ENCODE measurements at places on chromosomes 7 and 10.
A peak's percentile ranks its signal among the peaks of the same experiment; 100 is the strongest.

- DNase-seq, result no peak
Observed at GRCh38 chr10:48612236-48612943, 7.5 kb upstream of the ARHGAP22 start.

DNA sequence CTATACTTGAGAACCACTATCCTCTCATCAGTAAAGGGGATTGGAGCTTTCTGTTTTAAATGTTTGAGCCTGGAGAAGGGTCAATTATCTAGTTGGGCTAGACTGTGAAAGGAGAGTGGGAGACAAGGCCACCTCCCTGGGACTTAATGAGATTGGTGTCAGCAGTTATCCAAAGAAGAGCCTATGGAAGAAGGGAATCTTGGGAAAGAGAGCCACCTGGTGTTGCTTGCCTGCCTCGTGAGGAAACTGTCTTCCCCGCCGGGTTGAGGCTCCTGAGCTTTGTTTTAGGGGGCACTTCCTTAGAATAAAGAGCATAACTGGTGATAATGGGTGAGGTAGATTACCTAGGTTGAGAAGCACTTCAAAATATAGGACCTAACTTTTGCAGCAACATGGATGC is 32.0 kb upstream of the ABCB4 start:
- DNase-seq, result no peak

- no peak for DNase-seq
Observed at GRCh38 chr10:119619215-119619614, 22.5 kb upstream of the TIAL1 start.

DNA sequence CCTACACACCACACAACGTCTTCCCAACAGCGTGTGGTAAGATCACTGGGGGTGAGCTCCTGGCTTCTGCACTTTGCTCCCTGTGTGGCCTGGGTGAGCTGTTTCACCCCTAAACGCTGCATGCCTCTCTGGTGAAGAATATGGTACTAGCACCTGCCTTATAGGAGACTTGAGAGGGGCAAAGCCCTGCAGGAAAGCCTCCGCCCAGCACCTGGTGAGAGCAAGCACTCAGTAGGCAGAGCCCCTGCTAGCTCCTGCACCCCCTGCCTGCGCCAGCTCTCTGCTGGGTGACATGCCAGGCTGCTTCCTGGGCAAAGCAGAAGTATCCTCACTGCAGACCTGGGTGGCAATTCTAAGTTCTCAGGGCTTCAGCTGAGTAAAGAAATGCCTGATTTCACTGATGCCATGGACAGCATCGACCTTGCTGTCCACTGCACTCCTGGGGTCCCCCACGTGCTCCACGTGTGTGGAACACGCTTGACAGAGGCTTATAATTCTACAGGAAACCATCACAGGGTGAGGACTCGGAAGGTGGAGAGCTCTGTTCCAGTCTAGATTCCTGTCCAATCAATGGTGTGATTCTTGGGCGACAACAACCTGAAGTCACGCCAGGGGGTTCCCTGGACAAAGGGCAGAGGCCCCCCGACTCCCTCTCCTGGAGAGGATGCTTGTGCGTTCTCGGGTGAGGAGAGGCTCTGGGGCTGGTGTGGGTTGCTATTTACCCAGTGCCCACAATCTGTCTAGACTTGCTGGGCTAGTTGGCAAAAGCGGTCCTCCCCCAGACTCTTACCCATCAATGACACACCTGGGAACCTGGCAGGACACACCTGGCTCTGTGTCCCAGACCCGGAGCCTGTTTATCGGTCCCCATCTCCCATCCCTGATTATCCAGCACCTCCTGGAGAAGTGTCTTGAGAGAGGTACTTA is 5.0 kb upstream of the CALML5 start:
- DNase-seq, result no peak

GRCh38 chr7:83786858-83787257 is 137.9 kb upstream of the SEMA3E start:
- DNase-seq, result no peak

DNA sequence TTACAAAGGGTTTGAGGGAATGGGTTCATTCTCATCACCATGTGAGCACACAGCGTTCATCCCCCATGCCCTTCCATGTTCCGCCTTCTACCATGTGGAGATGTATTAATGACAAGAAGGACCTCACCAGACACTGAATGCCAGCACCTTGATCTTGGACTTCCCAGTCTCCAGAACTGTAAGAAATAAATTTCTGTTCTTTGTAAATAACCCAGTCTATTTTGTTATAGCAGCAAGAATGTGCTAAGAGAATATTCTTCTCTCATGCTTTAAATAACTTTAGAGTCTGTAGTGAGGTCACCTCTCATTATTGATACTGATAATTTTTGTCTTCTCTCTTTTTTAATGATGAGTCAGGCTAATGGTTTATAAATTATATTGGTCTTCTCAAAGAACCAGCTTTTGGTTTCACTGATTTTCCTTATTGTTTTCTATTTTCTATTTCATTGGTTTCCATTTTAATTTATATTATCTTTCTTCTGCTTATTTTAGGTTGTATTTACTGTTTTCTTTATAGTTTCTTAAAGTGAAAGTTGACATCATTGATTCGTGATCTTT is 3.1 kb upstream of the PDIA4 start:
- DNase-seq, result no peak

- no peak for DNase-seq
Observed at GRCh38 chr7:90563286-90563685, 32.8 kb upstream of the CDK14 start.

DNA sequence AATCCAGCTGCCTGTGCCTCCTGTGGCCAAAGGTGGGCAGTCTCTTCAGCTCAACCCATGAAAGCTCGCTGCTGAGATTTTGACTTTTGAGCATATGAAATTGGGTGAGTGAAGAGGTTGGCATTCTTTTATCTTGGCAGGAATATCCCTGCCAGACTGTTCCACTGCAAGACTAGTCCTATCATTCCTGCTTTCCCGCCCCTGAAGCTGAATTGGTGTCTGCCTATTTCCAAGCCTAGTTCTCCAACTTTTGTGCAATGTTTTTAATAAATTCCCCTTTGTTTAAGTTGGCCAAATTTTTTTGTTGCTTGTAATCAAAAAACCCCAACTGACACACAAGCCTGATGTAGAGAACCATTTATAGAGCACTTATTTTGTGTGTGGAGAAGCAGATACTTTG is 34.8 kb upstream of the BICC1 start:
- no peak for DNase-seq

- no peak for DNase-seq
Observed at GRCh38 chr7:70408891-70409290, 723.1 kb upstream of the GALNT17 start.

GRCh38 chr7:118938845-118939244 is 714.3 kb downstream of the ANKRD7 start:
- DNase-seq, result no peak

GRCh38 chr7:129644634-129645230 is 33.2 kb downstream of the NRF1 start:
- DNase-seq, result peak; percentile 7

DNA sequence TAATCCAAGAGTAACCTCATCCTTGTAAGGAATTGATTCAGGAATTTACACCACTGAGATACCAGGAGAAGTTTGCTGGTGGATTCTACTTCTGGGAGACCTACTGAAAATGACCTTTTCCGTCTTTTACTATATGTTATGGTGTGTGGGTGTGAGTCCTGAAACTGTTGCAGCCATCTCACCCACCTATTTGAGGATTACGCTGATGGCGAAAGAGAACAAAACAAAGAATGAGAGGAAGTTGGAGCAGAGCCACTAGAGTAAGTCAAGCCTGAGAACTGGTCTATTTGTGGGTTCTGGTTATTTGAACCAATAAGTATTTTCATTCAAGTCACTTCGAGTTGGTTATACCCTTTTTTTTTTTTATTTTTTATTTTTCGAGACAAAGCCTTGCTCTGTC is 12.7 kb upstream of the ABCC2 start:
- no peak for DNase-seq

GRCh38 chr10:100008708-100009282 is 952 bp downstream of the DNMBP start:
- DNase-seq, result no peak

DNA sequence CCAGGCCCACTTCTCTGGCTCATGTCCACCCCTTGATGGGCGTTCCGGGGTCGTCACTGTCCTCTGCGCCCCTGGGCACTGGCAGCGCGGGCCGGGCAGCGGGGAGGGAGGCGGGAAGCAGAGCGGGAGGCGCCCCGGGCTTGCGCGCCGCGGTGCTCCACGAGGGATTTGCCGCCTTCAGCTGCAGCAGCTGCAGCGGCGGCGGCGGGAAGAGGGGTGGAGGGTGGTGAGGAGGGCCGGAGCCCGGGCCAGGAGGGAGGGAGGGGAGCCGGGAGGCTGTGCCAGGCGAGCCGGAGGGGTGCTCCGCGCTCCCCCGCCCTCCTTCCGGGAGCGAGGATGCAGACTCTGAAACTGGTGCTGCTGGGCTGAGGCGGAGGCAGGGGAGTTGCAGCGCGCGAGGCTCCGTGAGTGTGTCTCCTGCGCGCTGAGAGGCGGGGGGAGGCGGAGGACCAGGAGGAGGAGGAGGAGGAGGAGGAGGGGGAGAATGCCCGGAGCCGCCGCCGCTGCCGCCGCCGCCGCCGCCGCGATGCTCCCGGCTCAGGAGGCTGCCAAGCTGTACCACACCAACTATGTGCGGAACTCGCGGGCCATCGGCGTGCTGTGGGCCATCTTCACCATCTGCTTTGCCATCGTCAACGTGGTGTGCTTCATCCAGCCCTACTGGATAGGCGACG is at the start of gene LHFPL3:
LHFPL3 (plus strand) TSS at position 308 of the 674 bp plus-strand sequence.
- DNase-seq, result no peak

GRCh38 chr7:112122144-112122543 is 84.1 kb downstream of the DOCK4 start:
- no peak for DNase-seq

DNA sequence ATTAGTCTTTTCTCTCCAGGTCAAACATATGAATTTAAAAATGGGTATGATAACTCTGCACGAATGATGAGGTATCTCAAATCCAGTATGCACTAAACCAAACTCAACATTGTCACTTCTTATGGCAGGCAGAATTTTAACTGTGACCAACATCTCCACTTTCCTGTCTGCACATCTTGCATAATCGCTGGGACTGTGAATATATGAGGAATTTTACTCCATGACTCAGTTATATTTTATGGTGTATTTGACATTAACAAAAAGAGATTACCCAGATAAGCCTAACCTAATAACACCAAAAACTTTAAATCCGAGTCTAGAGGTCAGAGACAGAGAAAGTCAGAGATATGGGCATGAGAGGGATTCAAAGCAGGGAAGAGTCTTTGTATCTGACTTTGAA is 454.5 kb upstream of the SEMA3D start:
- no peak for DNase-seq

GRCh38 chr10:118873738-118874105 is 119.0 kb upstream of the CACUL1 start:
- DNase-seq, result no peak

DNA sequence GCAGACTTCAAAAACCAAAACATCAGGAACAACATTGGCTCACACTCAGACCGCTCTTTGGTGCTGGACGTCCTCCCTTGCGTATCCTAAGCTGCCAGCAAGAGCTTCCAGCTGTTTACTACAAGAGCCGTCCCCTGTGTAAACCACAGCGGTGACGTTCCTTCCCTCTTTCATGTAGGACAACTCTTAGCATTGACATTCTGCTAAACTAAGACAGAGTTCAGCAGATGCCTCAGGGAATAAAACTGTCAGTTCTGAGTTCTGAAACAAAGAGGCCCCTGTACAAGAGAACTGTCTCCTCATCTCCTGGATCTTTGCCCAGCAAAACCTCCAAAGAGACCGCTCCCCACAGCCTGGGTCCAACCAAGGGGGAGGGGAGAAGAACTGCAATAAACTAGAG is 57.8 kb upstream of the OPALIN start:
- DNase-seq, result peak; percentile 77

GRCh38 chr10:51935341-51935740 is 235.9 kb upstream of the CSTF2T start:
- DNase-seq, result no peak

DNA sequence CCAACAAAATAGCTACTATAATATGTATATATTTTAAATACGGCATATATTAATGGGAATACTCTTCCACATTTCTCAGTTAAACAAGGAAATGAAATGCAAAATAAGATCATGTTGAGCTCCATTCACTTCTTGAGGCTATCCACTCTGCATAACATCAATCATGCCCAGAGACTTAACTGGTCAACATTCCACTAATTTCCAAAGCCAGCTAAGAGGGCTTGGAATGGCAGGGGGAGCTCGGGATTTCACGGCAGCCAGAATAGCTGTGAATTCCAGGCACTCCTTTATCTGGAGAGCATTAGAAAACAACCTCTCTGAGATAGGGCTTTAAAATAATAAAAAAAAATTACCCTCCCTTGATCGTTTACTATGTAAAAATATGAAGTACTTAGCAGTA is 194.9 kb upstream of the CDCA7L start:
- DNase-seq, result no peak

DNA sequence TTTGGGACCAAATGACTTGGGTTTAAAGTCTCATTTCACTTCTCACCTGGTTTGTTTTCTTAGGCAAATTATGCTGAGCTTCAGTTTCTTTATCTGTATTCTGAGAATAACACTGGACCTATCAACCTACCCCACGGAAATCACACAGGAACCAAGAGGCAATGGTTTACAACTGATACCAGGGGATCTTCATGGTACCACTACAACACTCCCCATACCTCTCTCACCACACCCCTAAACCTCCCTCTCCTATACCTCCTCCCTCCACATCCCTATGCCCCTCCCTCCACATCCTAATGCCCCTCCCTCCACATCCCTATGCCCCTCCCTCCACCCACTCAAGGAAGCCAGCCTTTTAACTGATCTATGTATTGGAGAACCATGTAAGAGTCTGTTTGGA is 9.9 kb downstream of the FAM204A start:
- no peak for DNase-seq

GRCh38 chr10:61943674-61944378 is 42.3 kb downstream of the ARID5B start:
- peak; percentile 62 for DNase-seq

DNA sequence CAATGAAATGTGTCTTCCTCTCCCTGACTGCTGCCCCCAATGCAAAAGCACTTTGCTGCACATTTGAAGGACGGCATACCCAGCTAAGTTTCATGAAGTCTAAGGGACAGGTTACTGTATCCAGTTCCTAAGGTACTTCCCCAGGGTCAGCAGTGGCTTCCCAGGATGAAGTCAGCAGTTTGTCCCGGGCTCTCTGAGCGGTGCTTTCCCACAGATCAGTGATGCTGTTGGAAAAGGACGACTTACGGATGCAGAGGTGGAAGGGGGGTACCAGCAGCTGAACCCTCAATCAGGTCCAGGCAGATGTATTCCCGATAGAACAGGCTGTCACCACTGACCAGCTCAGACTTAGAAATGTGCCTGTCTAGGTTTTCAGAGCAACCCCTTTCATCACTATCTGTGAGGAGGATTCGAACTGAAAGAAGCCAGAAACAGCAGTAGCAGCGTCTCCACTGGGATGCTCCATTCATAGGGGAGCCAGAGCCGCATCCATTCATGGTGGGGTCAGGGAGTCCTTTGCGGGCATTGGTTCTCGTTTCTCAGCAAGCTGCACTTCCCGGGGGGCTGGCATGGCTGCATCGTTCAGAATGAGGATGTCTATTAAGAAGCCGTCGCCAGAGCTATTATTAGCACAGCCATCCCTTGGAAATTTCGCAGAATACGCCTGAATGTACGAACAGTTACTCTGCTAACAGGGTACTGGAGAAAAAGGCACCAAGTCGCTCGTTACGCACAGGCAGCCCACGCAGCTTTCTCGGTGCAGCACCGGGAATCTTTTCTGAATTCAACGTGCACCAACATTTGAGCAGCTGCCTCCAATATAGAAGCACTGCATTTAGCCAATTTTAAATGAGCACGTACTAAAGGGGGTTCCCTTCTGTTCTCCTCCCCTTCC is 303.7 kb downstream of the PRPF18 start:
- no peak for DNase-seq
